Activated naive CD4-positive, alpha-beta T cell treated with anti-CD3 and anti-CD28 coated beads, Interleukin-2, amount 50 U/mL, for 72 hours (primary cell): ENCODE measurements at places on chromosomes 5 and 9.

GRCh38 chr5:121640298-121640697, 211.4 kb upstream of the FTMT start:
- DNase-seq, result no peak

DNA sequence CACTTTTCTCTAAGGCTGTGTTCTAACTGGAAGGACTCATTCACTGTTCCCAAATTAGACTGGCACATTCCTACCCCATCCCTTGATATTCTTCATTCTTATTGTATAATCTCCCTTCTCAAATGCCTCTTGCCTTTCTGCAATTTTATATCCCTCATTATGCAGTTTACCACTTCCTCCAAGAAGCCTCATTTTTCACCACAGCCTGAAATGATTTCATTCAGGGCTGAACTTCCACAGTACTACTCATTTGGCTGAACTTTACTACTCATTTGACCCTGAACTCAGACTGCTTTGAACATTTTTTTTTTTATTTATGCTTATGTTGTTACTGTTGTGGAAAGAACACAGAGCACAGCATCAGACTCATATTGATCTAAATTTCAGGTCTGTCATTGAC, 32.7 kb downstream of the GRIA1 start:
- DNase-seq, result no peak

- no peak for DNase-seq
Measured at GRCh38 chr5:140038373-140038957, 4.6 kb downstream of the NRG2 start.

DNA sequence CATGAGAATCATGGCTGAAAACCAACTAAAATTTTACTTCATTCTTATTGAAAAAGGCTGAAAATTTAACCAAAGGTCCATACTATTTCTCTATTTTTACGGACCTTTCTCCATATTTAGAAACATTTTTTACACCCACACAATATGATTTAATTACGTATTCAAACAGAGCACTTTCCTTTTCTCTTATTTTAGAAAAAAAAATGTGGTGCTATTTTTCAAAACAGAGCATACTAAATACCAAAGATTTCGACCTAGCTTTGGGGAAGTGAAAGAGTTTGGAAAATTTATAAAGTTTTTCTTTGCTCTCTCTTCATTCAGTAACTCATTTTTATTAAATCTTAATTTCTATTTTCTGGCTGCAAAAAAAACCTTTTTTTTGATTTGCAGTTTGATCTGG, 38.1 kb downstream of the RNF145 start:
- no peak for DNase-seq

GRCh38 chr5:177362610-177363507, 5.1 kb downstream of the RGS14 start:
- DNase-seq, result peak; percentile 87

DNA sequence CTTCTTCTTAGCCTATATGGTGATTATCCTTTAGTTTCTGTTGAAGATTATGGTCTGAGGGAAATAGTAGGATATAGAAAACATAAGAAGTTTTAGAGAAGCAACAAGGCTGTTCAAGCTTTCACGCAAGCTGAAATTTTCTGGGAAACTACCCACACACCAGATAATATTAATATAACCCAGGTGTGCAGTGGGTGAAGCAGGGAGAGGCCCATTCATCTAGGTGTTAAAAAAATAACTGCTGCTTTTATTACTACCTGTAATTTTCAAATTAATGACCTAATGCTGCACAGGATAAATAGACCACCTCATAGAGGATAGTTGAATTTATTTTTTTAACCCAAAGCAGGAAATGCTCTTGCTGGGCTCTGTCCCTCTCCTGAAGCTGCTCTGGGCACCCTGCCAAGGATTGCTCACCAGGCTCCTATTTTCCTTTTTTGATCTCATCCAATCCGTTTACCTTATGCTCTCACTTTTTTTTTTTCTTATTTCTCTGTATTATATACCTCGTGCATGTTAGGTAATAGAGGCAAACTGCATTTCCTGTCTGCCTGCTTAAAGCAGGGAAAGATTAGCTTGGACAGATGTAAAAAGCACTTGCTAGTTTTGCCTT, 124.3 kb upstream of the SLC12A2 start:
- no peak for DNase-seq

DNA sequence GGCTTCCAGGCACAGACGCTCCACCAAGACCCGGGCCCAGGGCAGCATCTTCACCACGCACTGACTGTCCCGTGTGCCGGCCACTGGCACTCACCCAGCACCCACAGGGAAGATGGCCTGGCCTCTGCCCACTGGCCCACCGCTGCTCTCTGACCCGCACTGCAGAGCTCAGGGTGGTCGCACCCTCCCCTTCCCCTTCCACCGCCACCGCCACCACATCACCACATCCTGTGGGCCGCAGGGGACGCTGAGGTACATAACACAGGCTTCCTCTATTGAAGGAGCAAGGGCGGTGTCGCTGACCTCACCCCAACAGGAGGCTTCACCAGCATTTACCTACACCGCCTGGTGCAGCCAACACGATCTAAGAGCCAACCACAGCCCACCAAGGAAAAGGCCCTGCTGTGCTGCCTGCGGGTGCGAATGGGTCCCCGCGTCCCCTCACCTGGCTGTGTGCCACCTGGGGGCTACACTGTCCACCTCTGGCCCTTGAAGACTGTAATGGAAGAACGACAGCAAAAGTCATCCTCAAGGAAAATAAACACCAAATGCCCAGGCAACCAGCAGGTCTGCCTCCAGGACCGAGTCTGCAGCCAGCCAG, 101.8 kb downstream of the CAMSAP1 start:
- no peak for DNase-seq

DNA sequence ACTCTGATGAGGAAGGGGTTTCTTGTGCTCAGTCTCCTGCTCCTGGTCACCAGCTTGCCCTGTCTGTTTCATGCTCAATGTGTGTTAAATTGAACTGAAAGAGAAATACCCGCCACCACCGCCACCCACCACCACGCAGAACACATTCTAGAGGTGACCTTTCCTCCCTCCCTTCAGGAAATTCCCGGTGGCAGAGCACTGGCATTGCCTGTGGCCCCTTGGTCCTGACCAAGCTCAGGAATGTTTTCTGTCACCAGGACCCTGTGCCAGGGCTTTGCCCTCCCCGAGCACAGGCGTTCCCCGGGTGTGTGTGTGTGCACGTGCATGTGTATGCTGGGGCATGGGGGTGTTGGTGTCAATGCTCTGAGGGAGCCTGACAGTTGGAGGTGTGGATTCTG, 10.2 kb upstream of the SLC25A51 start:
- DNase-seq, result no peak

DNA sequence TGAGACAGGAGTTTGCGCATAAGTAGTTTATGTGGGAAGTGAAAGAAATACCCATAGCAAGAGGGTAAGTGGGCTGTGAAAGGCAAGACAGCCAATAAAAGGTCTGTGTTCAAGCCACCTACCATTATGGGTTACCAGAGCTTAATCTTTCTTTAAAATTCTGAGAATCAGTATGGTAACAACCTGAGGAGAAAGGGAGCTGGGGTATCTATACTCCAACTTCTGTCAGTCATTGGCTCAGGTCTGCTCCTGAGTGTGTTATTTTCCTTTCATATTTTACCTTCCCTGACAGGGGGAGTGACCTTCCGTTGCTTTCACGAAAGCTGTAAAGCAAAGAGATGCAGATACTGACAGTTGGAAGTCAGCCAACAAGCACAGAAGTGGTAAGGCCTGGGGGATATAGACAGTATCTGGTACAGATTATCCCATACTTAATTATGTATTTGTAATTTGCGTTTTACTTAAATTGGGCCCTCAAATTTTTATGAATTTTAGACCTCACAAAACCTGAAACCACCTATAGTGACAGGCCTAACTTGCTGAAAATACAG, 233.4 kb downstream of the RAB3C start:
- DNase-seq, result no peak

GRCh38 chr9:136674786-136675349, 12.2 kb downstream of the EGFL7 start:
- DNase-seq, result no peak

- DNase-seq, result no peak
Measured at GRCh38 chr9:116191576-116192415, 38.2 kb downstream of the PAPPA start.

- peak; percentile 54 for DNase-seq
Measured at GRCh38 chr5:757931-758697, 26.4 kb downstream of the ZDHHC11B start.

DNA sequence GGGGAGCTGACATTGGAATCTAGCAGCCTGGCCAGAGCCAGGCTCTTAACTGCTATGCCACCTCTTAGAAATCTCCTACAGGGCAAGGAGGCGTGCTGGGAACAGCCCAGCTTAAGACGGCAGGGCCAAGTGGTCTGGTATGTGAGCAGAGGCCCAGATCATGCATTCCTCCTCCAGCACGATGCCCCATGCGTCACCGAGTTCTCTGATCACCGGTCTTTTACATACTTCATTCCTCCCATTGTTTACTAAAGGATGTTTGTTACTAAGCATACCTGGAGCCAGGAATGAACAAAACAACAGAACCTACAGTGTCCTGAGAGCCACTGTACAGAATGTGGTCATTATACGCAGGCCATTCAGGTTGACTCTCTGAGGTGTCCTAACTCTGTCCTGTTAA, 73.8 kb downstream of the TRIO start:
- DNase-seq, result no peak

- no peak for DNase-seq
Measured at GRCh38 chr5:33611877-33612276, 171.1 kb downstream of the TARS1 start.
